ENCODE measurements at places on chromosomes 5 and 9.

GRCh38 chr5:132438917-132439316 lies 51.7 kb downstream of the IRF1 start:
- no peak for DNase-seq

GRCh38 chr5:157596487-157596886 lies 20.9 kb upstream of the ADAM19 start:
- no peak for DNase-seq

GRCh38 chr5:72140711-72141110 lies 33.4 kb downstream of the MAP1B start:
- DNase-seq: no peak

DNA sequence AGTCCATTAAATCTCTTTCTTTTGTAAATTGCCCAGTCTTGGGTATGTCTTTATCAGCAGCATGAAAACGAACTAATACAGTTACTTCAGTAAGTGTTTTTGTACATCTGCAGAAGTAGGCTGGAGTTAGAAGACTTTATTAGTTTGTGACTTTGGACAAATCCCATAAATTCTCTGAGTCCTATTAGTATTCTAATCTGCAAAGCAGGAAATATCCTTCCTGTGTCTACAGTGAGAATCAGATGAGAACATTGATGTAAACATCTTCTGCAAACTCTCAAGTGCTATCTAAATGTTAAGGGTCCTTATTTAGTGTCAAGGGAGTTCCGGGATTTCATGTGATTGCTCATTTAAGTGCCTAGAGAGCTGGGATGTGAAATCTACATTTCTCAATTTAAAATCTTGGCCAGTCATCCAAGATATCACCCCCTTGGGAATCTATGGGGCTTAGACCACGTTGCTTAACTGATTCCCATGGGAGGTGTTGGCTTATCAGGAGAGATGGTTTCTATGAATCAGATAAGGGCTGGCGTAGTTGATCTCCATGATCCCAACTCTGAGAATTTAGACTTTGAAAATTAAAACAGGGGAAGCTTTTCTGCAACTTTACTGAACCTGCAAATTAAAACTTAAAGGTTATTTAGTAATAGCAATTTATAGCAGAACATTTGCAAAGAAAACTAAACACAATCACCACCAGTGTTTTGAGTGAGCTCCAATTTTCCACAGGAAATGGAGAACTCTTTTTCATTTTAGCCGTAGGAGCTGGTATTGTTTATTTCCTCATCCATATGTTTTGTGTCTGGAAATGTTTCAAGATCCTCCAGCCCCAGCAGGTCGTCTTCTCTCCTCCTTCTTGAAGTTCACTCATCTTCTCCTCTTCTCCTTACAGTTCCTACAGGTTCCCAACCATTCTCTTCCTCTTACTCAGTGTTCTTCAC lies 241.6 kb upstream of the CD180 start:
- no peak for DNase-seq

Data from KBM-7 (cell line).